ENCODE measurements at places on chromosomes 6 and 20.

- DNase-seq, result no peak
These were observed 11.5 kb upstream of the EEF1A1 start for GRCh38 chr6:73532293-73532692.

GRCh38 chr6:30767158-30767943 is 23.0 kb upstream of the IER3 start:
- no peak for DNase-seq

DNA sequence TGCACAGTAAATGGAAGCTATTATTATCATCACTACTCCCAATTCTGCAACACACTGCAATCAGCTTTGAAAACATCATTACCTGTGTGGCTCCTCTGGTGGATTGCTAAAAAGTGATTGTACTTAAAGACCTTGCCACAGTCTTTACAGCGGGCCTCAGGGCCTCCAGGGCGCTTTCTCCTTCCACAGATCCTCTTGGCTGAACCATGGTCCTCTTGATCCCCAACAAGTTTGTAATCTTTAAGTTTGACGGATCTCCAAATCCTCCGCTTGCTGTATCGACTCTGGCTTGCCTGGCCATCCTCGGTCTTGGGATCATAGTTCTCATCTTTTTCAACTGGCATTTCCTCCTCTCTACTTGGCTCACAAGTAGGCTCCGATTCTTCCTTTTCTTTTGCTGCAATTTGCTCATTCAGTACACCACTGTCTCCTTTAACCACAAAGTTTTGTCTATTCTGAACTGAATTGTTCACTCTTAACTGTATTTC is 2.0 kb downstream of the ZBTB24 start:
- DNase-seq, result no peak

GRCh38 chr6:72535124-72535523 is 86.7 kb upstream of the KCNQ5 start:
- DNase-seq, result no peak

GRCh38 chr6:11144393-11144851 is 32.9 kb upstream of the ERVFRD-1 start:
- peak; percentile 35 for DNase-seq

DNA sequence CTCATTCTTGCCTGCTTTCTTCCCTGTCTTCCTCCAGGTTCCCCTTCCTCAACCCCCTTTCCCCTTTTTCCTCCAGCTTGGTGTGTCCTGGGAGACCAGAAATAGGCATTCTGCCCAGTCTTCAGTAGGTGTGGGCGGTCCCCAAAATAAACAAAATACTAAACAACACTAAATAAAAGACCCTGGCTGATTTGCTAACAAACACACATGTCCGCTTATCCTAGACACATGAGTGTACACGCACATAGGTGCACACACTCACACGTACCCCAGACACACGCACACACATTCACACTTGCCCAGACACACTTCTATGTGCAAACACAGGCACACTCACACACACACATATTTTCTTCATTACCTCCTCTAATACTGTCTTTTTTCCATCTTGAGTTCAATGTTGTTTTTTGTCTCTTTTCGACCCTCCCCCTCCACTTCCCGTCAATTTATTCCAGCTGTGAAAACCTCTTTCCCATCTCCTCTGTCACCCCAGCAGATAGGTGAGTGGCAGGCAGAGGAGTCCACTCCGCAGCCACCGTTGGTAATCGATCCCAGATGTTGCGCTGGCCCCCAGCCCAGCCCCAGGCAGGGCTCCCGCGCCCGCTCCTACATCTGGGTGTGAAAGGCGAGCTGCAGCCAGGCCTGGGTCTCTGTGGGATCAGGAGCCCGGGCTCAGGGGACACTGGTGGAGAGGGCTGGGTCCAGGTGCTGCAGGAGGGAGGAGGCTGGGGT is 56.9 kb upstream of the FOXP4 start:
- DNase-seq, result no peak

GRCh38 chr6:106511288-106512047 is 117.8 kb downstream of the RTN4IP1 start:
- no peak for DNase-seq

- no peak for DNase-seq
These were observed 17.9 kb downstream of the ADAT2 start for GRCh38 chr6:143432588-143432987.

- DNase-seq, result no peak
These were observed 18.1 kb downstream of the LEMD2 start for GRCh38 chr6:33770833-33771145.

DNA sequence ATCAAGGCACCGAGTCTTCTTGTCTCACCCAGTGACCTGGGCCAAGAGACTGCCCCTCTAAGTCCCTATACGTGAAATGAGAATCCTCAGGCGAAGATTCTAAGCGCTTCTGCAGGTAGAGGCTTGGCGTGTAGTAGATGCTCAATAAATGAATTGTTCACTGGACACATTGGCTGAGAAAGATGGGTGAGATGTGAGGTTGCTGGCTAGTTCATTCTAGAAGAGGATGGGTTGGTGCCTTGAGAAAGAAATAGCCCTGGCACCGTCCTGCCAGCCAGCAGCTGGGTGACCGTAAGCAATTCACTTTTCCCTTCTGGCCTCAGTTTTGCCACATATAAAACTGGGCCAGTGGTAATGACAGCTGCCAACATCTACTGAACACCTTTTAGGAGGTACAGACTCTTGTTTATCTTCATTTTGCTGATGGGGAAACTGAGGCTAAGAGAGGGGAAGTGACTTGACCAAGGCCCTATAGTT is 1.4 kb downstream of the SRC start:
- DNase-seq, result no peak
